ENCODE measurements at places on chromosomes 7 and 10.

DNA sequence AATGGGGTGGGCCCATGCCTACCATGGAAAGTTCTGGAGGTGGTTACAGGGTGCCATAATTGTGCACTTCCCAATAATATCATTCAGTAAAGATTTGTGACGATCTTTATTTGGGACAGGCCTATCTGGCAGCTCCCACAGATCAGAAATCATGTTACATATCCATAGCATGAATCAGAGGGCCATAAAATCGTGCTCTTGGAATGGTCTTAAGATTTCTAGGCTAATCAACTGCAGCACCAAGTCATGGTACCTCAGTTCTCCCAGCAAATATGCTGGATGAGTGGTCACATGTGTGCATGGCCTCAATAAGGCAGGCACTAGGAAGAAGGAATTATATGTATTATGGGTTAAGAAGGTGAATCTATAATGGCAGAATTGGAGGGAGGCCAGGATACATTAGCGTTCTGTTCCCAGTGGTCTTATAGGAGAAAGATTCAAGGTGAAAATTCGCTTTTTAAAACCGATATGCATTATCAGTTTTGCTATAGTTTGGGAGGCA lies 134.7 kb downstream of the NRP1 start:
- DNase-seq, result no peak

GRCh38 chr10:127968659-127969058 lies 61.8 kb downstream of the PTPRE start:
- no peak for DNase-seq

GRCh38 chr7:84809877-84810276 lies 377.0 kb downstream of the SEMA3D start:
- no peak for DNase-seq

DNA sequence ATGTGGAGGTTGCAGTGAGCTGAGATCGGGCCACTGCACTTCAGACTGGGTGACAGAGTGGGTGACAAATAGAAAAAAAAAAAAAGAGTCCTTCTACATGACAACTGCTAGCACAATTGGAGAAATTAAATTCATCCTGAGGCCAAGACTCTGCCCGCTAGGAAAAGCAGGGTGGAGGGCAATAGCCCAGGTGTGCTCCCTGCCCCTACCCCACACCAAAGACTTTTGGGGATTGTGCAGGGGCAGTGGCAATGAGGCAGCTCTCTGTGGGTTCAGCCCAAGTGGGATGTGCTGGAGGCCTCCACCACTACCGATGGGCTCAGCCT lies 61.3 kb downstream of the TMEM209 start:
- no peak for DNase-seq

- no peak for DNase-seq
These were observed 10.4 kb downstream of the UNC5B start for GRCh38 chr10:71222601-71223346.

DNA sequence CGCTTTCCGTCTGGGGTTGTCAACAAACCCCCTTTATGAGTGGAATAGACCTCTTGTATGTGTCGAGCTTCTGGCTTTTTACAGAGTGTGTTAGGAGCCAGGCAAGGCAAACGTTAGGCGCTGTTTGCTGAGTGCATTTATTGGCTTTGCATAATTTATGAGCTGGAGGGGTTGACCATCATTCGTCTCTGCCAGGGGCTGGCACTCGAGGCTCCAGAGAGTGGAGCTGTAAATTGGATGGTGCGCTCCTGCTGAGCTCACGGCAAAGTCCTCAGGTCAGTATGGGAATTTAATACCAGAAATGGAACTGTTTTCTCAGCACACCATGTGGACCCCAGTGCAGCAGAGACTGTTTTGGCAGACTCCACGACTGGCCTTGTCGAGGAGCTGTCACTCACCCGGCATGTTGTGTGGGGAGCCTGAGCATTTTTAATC lies 699.4 kb upstream of the GALNT17 start:
- DNase-seq, result no peak

DNA sequence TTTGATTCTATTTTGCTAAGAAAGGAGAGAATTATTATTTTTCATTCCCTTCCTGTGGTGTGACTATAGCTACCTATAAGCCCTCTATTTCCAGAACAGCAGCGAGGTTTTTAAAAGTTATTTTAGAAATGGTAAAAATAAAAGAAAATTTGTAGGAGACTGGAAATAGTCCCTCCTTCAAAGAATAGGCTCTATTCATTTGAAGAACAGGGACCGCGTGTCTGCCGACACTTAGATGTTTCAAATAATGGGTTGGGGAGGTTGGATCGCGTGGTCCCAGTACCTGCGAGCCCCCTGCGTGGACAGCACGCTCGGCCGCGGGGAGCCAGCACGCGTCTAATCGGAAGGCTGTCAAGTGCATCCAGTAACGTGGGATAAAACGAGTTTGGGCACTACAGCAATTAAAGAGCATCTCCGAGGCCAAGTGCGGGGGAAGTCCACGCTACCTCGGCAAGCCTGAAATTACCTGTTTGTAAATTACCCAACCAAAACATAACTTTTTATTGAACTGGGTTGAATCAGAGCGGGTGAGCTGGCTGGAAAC lies 1.0 kb downstream of the CACNA2D1 start:
- no peak for DNase-seq

GRCh38 chr10:43292755-43293676 lies 26.2 kb upstream of the RASGEF1A start:
- DNase-seq, result peak; percentile 55

- DNase-seq, result no peak
These were observed 70.4 kb downstream of the FAM185A start for GRCh38 chr7:102819151-102819550.

DNA sequence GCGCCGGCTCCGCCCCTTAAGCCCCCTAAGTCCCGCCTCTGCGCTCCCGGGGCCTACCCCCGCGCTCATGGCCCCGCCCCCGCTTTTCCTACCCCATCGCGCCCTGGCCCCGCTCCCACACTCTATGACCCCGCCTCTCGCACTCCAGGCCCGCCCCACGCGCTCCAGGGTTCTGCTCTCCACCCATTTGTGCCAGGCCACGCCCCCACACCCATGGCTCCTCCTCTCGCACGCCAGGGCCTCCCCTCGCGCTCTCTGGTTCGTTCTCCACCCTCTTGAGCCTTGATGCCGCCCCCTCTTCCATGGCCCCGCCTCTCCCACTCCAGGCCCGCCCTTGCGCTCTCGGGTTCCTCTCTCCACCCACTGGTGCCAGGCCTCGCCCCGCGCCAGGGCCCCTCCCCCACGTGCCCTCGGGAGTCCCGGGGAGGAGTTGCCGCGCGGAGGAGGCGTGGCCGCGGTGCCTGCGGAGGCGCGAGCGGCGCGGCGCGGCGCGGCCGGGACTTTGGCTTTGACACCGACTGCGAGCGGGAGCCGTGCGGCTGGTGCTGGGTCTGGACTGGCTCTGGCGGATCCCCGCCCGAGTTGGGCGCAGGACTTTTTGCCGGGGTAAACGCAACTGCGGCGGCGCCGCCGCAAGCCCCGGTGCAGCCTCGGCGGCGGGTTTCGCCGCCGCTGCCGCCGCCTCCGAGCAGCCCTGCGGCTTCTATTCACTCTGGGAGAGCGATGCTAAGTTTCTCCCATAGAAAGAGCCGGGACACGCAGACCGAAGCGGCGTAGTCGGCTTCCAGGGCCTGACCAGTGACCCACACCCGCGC lies at the start of gene EEPD1:
Gene EEPD1 (plus strand): TSS at position 499 of the 815 bp plus-strand sequence. CDS start 1,071 bp downstream, outside the sequence.
- peak; percentile 100 for DNase-seq

DNA sequence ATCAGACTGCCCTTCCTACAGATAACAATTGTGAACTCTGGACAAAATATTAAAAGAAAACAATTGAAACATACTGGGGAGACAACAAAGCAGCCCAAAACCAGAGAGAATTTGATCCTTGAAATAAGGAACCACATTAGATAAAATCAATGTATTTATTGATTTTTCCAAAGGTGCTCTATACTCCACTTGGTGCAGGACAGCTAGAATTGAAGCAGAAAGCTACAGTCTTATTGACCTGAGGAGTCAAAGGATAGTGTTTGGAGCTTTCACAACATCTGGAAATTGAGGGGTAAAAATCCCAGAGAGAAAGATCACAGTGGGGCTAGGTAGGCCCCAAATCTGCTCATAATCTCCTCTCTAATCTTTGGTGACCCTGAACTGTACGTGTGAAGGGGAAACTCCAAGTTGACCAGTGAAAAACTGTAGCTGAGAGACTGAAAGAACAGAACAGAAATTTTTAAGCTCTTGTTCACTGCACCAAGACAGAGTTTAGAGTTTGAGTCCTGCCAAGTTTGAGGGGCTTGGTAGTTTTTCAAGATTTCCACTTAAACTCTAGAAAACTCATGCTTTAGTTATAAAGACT lies 70.2 kb downstream of the SAMD9 start:
- no peak for DNase-seq

- no peak for DNase-seq
These were observed 51.0 kb downstream of the ORC5 start for GRCh38 chr7:104156842-104157277.

DNA sequence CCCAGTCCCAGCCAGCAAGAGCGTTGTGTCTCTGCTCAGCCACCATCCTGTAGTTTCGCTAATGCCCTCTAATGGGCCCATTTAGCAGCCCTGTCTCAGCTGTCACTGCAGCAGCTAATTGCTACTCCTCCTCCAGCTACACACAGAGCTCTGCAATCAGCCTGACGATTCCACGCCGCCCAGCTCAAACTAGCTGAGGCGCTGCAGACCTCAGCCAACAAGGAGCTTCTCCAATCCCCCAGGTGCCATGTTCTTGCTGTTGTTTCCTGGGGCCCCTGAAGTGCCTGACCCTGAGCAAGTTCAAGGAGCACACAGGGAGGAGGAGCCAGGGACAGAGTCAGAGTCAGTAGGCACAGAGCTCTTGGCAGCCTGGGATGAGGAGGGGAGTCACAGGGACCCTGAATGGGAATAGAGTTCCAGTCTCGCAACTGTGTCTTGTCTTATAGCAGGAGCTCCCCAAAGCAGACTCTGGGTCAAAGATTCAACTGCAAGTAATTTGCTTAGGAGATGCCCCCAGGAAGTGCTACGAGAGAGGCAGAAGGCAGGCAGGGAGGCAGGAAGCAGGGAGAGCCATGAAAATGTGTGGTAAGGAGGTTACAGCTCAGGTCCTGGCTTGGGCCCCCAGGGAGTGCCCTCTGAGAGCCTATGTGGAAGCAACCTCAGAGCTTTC lies 135.8 kb upstream of the UNC5B start:
- no peak for DNase-seq

GRCh38 chr10:8312079-8312478 lies 257.6 kb downstream of the GATA3 start:
- DNase-seq, result no peak

DNA sequence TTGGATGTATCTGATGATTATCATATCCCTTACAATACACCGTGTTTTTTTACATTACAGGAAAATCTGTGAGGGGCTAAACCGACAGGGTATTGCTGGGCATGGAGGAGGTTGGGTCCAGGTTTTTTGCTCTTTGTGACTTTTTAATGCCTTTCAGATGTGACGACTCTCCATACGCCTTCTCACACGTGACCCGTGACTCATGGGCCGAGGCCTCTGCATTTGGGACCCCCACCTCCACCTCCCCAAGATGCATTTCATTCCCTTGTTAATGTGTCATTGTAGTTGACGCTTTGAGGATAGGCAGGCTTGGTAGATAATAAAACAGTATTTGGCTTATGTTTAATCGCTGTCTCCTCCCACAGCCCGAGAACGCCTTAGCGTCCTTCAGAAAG lies 95.3 kb downstream of the CUX1 start:
- no peak for DNase-seq

DNA sequence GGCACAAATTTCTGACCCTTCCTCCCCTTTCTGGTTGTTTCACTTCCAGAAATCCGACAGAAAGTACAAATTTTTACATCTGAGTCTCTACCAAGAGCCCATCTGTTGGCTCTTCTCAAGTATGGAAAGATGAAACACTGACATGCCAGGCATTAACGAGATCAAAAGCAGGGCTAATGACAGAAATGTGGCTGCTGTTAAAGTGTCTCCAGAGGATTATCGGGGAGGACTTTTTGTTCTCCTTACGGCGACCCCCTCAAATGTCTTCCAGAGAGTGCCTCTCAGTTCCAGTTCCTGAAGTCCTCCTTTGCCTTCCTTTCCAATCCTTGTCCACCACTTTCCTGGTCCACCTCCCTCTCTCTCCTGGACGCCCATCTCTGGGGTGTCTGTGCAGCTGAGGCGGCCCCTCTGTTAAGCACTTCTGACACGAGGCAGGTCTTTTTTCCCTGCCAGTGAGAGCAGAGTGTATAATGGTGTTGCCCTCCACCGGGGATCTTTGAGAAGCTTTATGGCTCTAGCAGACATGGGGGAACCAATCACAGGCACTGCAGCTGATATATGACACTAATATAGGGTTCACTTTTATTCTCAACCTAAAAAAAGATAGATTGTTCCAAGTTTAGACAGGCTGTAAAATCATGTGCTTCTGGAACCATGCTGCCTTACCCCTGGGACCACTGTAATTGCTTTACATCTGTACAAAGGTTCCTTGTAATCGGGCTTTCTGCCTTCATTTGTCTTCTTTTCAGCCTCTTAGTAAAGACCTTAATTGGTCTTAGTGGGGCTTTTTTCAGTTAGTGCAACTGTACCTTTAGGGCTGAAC lies 757.1 kb downstream of the AUTS2 start:
- DNase-seq, result no peak

- DNase-seq, result no peak
These were observed 18.6 kb downstream of the NSMCE4A start for GRCh38 chr10:121956111-121957061.

- DNase-seq, result no peak
These were observed 21.8 kb upstream of the YWHAG start for GRCh38 chr7:76380623-76380966.

DNA sequence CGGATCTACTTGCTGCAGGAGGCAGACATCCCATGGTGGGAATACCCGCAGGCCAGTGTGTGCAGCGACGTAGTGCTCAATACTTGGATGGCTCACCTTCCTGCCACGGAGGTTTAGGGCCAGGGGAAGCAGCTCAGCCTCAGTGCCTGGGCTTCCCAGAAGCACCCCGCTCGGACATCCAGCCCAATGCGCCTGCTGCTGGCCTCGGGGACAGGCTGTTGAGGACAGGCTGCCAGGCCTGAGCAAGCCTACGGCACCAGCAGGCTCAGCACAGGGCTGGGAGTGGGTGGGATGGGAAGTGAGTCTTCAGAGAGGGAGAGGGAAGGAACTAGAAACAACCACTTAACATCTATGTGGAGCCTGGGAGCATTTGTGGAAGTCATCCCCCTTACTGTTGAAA lies 441.3 kb upstream of the MGMT start:
- no peak for DNase-seq

GRCh38 chr7:17617857-17618651 lies 319.6 kb downstream of the AHR start:
- no peak for DNase-seq

DNA sequence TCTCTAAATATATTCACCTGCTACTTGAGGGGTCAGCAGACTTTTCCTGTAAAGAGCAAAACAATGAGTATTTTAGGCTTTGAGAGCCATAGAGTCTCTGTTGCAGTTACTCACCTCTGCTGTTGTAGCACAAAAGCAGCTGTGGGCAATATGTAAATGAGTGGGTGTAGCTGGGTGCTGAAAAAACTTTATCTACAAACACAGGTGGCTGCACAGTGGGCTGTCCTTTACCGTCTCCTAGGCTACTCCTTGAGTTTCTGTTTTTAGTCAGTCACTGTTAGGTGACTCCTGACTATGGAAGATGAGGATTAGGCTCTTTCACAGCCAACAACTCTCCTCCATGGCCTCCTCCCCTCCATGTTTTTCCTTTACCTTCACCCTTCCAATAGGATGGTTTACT lies 286.1 kb upstream of the C7orf33 start:
- no peak for DNase-seq

GRCh38 chr10:113139699-113140098 lies 189.7 kb downstream of the TCF7L2 start:
- no peak for DNase-seq

- DNase-seq, result no peak
These were observed 43.4 kb downstream of the LAMB1 start for GRCh38 chr7:107959527-107959898.

- no peak for DNase-seq
These were observed 122.4 kb downstream of the PRKG1 start for GRCh38 chr10:51196508-51197175.
